Fibroblast of skin of right biceps (primary cell): ENCODE measurements at places on chromosomes 2 and 18.
A peak's percentile ranks its signal among the peaks of the same experiment; 100 is the strongest.

DNA sequence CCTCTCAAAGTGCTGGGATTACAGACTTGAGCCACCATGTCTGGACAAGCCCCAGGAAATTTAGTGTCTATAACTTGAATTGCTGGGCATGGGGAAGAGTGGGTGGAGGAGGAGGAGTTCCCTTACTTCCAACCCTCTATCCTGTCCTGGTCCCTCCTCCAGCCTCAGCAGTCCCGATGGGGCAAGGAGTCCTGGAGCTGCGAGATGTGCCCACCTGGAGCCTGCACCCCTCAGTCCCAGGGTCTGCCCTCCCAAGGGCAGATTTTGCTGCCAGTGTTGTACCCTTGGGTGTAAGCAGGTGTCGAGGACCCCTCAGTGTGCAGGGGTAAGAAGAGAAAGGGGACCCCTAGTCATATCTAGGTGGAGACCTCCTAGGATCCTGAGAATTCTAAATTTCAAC, 2.8 kb downstream of the VAMP8 start:
- DNase-seq: no peak

- peak; percentile 16 for DNase-seq
Measured at GRCh38 chr2:232162187-232162586, 200.7 kb downstream of the DIS3L2 start.

DNA sequence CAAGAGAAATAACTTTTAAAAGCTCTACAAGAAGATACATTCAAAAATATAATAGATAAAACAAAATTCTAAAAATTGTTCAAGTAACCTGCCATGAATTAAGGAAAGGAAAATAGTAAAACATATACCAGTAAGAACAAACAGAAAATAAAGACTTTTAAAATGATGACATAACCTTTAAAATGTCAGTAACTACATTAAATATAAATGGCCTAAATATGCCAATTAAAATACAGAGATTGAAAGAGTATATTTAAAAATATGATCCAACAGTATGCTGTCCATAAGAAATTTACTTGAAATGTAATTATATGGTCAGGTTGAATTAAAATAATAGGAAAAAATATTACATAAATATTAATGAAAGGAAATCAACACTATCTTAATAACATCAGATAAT, 911.7 kb upstream of the POU3F3 start:
- no peak for DNase-seq

- no peak for DNase-seq
Measured at GRCh38 chr2:161046876-161047275, 113.4 kb upstream of the TANK start.

- no peak for DNase-seq
Measured at GRCh38 chr2:116057538-116057937, 1615.1 kb downstream of the DPP10 start.

GRCh38 chr2:238138331-238139195, at the start of gene KLHL30:
Gene KLHL30, plus strand, starts transcription at chr2:238138668. Its CDS starts 2,087 bp downstream, at chr2:238140755.
- DNase-seq: no peak

- no peak for DNase-seq
Measured at GRCh38 chr2:207619764-207620203, 5.4 kb downstream of the METTL21A start.

GRCh38 chr2:111634995-111635538, 248.9 kb downstream of the ANAPC1 start:
- peak; percentile 31 for DNase-seq

DNA sequence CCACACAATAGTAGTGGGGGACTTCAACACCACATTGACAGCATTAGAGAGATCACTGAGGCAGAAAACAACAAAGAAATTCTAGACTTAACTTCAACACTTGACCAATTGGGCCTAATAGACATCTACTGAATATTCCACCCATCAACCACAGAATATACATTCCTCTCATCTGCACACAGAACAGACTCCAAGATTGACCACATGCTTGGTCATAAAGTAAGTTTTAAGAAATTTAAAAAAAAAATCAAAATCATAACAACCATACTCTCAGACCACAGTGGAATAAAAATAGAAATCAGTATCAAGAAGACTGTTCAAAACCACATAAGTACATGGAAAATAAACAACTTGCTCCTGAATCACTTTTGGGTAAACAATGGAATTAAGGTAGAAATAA, 9.0 kb upstream of the FLACC1 start:
- no peak for DNase-seq

- peak; percentile 66 for DNase-seq
Measured at GRCh38 chr18:55732227-55733106, 144.5 kb upstream of the TCF4 start.

GRCh38 chr2:187566266-187566665, 12.0 kb upstream of the TFPI start:
- no peak for DNase-seq

DNA sequence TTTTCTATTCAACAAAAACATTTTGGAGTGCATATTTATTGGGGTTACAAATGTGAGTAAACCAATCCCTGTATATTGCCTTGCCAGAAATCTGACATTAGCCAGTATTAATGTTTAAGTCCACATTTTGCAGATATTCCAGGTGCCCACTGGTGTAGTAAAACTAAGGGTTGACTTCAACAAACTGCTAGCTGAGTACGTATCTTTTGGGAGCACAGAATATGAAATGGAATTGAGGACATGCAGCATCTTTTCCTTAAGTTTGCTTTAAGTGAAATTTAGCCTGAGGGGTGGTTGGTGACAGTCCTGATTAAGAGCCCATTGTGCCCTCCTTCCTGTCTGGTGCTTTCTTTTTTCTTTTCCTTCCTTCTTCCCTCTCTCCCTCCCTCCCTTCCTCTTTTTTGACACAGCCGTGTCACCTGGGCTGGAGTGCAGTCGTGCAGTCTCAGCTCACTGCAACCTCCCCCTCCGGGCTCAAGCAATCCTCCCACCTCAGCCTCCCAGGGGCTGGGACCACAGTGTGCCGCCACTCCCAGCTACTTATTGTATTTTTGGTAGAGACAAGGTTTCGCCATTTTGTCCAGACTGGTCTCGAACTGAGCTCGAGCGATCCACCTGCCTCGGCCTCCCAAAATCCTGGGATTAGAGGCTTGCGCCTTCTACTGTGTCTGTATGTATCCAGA, 1.6 kb downstream of the NUP35 start:
- DNase-seq: no peak

GRCh38 chr2:32425719-32426141, 68.9 kb downstream of the BIRC6 start:
- peak; percentile 74 for DNase-seq

DNA sequence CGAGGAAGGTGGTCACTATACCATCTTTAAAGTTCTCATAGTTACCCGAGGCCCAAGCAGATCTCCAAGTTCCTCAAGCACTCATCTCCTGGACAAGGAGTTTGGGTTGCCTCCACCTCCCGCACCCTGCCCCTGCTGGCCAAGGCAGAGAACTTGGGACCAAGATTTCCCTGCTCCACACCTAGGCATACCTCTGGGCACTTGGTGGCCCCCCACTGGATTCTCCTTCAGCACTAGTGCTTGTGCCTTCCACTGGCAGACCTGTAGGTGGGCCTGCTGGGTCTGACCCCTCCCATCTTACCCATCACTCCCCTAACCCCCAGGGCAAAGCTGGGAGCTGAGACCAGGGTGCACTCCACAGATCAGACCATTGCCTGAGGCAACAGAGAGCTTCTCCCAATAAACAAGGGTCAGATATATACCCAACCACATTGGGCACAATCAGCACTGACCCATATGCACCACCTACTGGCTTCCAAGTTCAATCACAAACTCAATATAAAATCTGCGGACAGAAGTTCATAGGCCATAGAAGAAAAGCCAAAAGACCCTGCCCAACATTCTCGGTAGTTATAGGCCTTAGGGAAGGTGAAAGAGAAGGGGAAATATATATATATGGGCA, 244.2 kb downstream of the EXOC6B start:
- no peak for DNase-seq

DNA sequence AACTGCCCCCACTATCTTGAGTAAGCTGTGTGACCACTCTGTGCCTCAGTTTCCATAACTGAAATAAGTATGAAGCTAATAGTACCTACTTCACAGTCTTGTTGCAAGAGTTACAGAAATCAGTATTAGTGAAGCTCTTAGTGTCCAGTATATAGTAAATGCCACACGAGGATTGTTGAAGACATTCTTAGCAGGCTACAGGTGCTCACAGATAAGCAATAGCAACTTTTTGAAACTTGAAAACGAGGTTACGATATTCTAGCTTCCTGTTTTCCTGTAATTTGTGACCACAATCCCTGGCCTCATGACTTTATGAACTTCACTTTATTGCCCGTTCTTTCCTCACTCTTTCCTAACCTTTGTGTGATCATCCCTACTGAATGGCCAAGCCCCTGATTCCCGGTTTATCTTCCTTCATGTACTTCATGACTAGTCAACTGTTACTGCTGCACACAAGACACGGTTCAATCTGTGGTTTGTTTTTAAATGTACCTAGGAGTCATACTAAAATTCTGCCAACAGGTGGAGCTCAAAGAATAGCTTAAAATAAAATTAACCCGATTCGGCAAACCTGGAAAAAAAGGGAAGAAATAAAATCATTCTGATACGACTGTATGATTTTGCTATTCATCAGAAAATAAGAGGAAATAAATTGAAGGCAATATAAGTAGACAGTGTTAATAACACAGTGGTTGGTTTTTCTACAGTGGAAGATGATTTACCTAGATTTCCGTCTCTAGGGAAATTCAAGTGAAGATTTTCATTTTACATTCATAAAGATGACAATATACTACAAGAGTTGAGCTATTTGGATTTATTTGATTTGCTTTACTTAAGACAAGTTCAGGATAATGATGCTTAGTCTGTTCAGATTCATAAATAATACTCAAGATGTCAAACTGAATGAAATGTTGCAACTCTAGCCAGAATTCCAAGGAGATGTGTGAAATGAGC, 38.1 kb upstream of the STAT1 start:
- peak; percentile 79 for DNase-seq

DNA sequence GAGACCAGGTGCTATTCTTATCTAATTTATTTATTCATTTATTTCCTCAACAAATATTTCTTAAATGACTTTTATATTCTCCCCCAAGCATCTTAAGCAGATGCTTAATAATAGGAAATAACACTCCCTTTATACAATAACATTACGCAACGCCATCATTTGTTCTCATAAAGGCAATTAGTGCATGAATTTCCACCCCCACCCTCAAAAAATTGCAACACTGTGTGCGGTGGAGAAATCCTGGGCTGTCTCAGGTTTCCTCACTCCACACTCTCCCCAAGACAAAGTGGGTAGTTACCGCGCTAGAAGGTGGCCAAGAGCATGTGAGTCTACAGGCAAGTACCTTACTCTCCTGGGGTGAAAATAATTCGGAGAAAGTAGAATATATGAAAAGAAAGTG, 37.0 kb upstream of the CTDP1 start:
- no peak for DNase-seq

GRCh38 chr2:214484239-214484638, 73.4 kb downstream of the VWC2L start:
- no peak for DNase-seq

- no peak for DNase-seq
Measured at GRCh38 chr2:63856303-63856603, 14.6 kb downstream of the UGP2 start.

- DNase-seq: no peak
Measured at GRCh38 chr18:48313792-48314191, 95.4 kb downstream of the ZBTB7C start.

- no peak for DNase-seq
Measured at GRCh38 chr2:78876316-78876688, 149.2 kb upstream of the REG3G start.

DNA sequence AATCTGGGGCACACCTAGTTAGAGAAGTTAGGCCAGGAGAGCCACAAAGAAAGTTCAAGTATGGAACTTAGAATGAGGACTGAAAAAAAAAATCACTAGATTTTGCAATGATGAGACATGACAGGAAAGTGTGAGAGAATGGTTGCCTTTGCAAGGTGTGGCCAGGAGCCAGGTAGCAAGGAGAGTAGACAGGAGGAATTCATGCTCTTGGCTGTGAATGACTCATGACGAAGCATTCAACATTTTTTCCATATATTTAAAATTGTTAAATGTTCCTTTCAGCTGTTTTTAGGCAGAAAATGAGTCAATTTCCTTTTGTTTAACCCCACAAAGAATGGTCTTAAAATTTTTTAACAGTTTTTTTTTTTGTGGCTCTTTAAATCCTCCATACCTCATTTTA, 636.9 kb downstream of the PLCL1 start:
- DNase-seq: peak; percentile 86

DNA sequence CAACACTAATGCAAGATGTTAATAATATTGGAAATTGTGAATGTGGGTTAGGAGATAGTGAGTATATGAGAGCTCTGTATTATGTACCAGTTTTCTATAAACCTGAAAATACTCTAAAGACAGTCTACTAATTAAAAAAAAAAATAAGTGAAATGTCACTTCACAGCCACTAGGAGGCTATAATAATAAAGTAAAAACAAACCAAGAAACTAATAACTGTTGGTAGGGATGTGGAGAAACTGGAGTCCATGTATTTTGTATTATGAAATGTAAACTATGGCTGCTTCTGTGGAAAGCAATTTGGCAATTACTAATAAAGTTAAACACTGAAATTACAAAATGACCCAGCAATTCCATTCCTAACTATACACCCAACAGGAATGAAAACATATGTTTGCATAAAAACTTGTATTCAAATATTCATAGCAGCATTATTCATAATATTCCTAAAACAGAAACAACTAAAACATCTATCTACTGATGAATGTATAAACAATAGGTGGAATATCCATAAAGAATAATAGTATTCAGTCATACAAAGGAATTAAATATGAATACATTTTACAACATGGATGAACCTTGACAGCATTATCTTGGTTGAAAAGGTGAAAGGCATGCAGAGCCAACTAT, 36.2 kb downstream of the CCDC178 start:
- DNase-seq: no peak

DNA sequence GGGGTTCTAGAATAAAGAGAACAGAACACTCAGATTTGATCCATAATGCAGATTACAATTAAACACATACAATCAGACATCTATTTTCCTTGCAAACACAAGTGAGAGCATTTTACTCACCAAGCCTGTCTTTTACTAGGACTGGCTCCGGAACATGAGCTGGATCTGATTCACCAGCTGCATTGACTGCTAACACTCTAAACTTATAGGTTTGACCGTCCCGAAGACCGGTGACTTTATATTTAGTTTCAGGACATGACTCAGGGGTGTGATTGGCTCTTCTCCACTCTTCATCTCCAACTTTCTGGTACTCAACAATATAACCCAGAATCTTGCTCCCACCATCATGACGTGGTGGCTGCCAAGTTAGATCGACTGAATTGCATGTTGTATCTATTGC, 112.4 kb downstream of the PLEKHA3 start:
- no peak for DNase-seq
